Smooth muscle cell of trachea (primary cell): ENCODE measurements at places on chromosomes 3 and 15. TPM values are rescaled to one million over a fixed set of nuclear protein-coding genes. Genes with fewer than 3 reads are reported as not detected.

Gene ZNF662
- total RNA-seq: 2.3 and 2.8 TPM in 2 replicates

Gene GXYLT2
- total RNA-seq: 26.0 and 32.4 TPM in 2 replicates

Gene GOLGA8J
- total RNA-seq: not detected in 2 replicates

Gene FETUB
- not detected in 2 replicates for total RNA-seq

Gene MGLL
- total RNA-seq: 38.7 and 78.1 TPM in 2 replicates

Gene LYZL4
- total RNA-seq: not detected in 2 replicates

Gene SLC7A14
- 3.3 and 7.4 TPM in 2 replicates for total RNA-seq

Gene NAALADL2
- total RNA-seq: 19.2 and 19.7 TPM in 2 replicates

Gene PPARG
- total RNA-seq: 45.4 and 68.1 TPM in 2 replicates

Gene BCL2A1
- total RNA-seq: 6.5 and 11.4 TPM in 2 replicates

Gene FSTL1
- total RNA-seq: 752 and 963 TPM in 2 replicates

Gene BLM
- total RNA-seq: 0.33 and 6.4 TPM in 2 replicates

Gene CACNA1D
- total RNA-seq: 0.33 and 0.87 TPM in 2 replicates

Gene KLHL40
- not detected in 2 replicates for total RNA-seq

Gene CCDC54
- total RNA-seq: not detected in 2 replicates

Gene TYRO3
- 10.0 and 18.0 TPM in 2 replicates for total RNA-seq

Gene GOLGA6L7
- not detected in 2 replicates for total RNA-seq

Gene ADGRG7
- not detected in 2 replicates for total RNA-seq

Gene ZBBX
- total RNA-seq: not detected in 2 replicates

Gene PP2D1
- total RNA-seq: not detected in 2 replicates

Gene CAV3
- not detected in 2 replicates for total RNA-seq

Gene FMN1
- 21.7 and 23.3 TPM in 2 replicates for total RNA-seq

Gene GP5
- total RNA-seq: 0.17 TPM in 1 of 2 replicates, not detected in the other

Gene LMLN
- 7.9 and 10.9 TPM in 2 replicates for total RNA-seq

Gene FEZF2
- not detected in 2 replicates for total RNA-seq

Gene DBR1
- 14.4 and 20.8 TPM in 2 replicates for total RNA-seq

Gene UBAP1L
- total RNA-seq: 1.5 and 2.0 TPM in 2 replicates

Gene ACP3
- total RNA-seq: 0.99 and 4.5 TPM in 2 replicates

Gene SMCO1
- total RNA-seq: not detected in 2 replicates

Gene FILIP1L
- total RNA-seq: 19.5 and 26.5 TPM in 2 replicates

Gene TASOR
- 66.0 and 97.2 TPM in 2 replicates for total RNA-seq

Gene BNIP2
- total RNA-seq: 122 and 152 TPM in 2 replicates

Gene FBXW12
- 0.15 TPM in 1 of 2 replicates, not detected in the other for total RNA-seq
